ENCODE measurements at places on chromosomes 7 and 10.

DNA sequence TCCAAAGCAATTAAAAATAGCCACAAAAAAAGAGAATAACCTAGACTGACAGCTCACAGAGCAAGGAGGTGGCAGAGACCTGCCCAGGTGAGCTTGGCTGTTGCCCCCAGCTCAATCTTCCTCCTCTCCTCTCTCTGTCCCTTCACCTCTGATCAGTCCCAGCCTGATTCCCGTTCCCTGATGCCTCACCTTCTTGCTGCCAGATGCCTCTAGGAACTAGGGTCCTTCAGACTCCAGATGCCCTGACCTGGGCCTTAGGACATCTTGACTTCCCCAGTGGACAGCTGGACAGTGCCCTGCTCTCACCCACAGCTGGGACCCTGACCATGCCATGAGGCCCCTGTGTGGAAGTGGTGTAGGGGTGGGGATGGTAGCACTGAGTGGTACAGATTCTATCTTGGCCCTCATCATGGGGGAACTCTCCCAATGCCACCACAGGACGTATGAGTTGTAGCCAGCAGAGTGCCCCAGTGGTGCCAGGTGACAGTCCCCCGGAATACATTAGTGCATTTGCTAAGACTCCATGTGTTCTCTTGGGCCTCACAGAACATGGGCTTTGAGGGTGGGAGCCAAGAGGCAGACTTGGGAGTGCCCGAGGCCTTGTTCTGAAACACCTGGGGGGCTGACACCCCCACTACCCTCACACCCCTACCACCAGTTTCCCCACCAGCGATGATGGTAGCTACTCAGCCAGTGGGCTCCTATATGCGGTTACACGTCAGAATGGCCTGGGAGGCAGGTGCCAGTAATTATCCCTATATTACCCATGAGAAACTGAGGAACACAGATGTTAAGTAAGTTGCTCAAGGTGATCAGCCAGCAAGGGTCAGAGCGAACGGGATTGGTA is 2.0 kb downstream of the DEPP1 start:
- no peak for DNase-seq

- no peak for DNase-seq
Observed at GRCh38 chr7:2628130-2628482, 3.7 kb upstream of the TTYH3 start.

GRCh38 chr10:101671453-101671852 is 23.5 kb downstream of the FBXW4 start:
- no peak for DNase-seq

DNA sequence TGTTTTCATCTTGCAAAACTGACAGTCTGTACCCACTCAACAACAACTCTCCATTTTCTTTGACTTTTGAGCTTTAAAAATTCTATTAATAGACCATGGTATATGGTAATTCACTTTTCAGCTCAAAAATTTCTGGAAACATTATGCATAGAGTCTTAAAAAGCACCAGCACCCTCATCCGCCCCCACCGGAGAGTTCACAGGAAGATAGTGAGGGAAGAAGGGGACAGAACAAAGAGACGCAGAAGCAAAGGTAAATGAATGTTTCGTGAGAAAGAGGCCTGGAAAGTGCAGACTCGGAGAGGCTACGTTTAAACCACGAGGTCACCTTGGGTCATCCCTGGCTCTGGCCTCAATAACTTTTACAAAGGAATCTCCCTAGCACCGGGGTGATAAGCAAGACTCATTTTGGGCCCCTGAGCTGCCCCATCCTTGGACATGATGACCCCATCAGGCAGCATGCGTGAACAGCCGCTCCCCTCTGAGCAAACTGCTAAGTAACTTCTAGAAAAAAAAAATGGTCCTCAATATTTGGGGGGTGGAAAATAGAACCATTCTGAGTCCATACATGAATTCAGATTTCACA is 96.3 kb downstream of the CPXM2 start:
- no peak for DNase-seq

DNA sequence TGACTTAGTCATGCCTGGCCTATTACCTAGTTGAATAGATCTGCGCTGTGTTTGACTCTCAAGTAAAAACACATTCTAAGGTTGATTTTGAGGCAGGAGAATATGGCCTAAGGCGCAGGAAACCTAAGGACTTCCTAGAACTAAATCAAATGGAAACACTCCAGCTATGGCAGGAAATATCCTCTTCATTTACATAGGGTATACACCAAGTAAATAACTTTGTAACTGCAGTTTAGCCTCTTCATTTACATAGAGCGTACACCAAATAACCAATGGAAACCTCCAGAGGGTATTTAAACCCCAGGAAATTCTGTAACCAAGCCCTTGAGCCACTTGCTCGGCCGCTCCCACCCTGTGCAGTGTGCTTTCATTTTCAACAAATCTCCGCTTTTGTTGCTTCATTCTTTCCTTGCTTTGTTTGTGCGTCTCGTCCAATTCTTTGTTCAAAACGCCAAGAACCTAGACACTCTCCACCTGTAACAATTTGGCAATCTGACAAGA is 35.6 kb upstream of the XRCC2 start:
- DNase-seq, result no peak

DNA sequence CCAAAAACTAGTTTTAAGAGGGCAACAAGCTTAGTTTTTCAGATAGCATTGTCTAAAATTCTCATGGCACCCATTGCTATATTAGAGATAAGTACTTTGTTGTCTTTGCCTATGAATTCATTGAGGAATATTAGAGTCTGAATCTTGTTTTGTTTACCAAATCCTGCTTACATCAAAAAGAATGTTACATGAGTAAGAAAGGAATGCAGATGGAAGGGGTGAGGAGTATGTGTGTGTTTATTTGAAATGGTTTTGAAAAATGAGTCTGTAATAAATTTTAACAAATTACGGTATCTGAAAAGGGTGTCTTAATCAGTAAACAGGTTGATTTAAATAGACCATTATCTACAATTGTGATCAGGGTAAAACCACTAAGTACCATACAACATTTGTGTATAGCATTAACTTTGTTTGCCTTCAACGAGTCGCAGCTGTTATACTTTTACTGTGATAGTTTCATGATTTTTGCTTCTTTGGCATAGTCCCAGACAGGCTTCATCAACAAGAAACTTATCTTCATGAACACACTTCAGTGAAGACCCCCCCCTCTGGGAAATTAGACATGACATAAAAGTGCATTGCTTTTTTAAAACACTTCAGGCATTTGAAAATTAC is 1183.9 kb upstream of the C7orf33 start:
- no peak for DNase-seq

DNA sequence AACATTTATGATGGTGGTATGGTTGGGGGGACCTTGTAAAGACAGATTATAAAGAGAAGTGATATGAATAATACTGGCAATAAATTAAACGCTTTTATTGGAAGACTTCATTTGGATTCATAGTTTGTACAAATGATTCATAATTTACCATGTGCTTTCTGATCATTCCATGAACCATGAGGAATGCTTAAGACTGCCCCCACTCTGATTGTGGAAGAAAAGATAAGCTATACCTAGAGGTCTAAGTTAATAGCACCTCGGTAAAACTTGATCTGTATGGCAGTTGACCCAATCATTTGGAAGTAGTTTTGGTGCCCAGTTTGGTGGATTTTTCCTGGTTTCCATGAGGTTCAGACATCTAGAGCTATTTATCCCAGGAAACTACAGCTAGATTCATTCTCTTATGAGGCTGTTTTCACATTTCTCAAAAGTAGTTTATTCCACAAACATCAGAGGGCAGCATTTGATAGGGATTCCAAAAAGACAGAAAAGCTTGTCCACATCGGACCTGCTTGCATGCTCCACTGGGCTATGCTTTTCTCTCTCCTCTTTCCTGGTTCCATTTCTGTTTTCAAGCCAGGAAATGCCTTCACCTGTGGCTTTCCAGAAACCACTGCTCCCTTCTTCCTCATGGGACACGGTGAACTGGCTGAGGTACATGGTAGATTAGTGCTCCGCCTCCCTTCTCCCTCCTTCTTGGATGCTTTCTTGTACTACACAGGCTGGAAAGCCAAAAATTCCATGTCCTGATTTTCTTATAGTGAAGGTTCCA is 29.2 kb downstream of the TFAM start:
- no peak for DNase-seq

DNA sequence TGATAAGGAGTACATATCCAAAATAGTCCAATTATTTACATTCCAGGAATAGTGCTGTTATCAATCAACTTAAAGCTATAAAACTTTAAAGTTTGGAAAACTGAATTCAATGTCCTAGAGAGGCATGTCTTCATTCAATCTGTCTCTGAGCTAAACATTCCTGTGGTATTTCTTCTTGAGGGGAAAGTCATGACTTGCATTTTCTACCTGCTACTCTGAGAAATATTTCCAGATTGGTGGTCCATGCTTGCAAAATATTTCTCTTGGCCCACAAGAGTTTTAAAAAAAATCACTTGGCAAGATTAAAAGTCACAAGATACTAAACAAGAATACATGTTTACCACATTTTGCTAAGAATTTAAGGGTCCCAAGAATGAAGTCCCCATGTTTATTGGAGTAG is 63.6 kb upstream of the HGF start:
- DNase-seq, result no peak

GRCh38 chr10:103843854-103844570 is 11.4 kb downstream of the SH3PXD2A start:
- no peak for DNase-seq

Measured in anterior cingulate cortex (tissue), 58 donors.